SIG-M5 (cell line): ENCODE measurements at places on chromosomes 7 and 10.
A peak's percentile ranks its signal among the peaks of the same experiment; 100 is the strongest.

- DNase-seq = no peak
Measured at GRCh38 chr7:17932770-17933169, 7.5 kb downstream of the SNX13 start.

- DNase-seq = no peak
Measured at GRCh38 chr10:116055252-116055916, 217.6 kb downstream of the GFRA1 start.

GRCh38 chr10:77533146-77533886 is 104.3 kb downstream of the KCNMA1 start:
- DNase-seq = no peak

DNA sequence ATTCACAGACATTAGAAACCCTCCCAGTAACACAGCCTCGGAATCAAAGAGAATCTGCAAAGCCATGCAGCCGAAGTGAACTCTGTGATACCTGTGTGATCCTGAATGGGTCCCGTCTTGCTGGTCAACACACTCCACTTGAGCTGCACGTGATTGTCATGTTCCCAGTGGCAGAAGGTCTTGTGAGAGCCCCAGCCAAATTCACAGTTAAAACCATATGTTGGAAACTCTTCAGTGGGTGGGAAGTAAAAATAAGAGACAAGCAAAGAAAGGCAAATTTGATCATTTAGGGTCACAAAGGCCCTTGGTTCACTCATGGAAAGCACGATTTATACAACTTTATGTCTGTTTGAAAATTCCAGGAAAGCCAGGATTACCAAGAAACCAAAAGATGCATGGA is 142.3 kb downstream of the NRP1 start:
- no peak for DNase-seq

GRCh38 chr7:17097668-17098297 is 200.7 kb upstream of the AHR start:
- DNase-seq = no peak

DNA sequence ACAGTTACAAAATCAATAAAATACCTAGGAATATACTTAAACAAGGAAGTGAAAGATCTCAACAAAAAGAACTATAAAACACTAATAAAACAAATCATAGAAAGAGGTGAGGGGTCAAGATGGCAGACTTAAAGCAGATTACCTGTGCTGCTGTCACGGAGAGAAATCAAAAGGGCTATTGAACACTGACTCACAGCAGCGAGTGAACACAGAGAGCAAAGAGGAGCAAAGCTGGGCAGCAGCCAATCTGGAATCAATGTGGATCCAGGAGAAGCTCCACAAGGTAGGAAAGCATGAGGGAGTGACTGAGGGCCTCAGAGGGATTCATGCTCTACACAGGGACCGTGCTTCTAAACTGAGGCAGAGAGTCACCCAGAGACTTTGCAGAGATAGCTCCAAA is 562.0 kb upstream of the SEMA3D start:
- DNase-seq = no peak

DNA sequence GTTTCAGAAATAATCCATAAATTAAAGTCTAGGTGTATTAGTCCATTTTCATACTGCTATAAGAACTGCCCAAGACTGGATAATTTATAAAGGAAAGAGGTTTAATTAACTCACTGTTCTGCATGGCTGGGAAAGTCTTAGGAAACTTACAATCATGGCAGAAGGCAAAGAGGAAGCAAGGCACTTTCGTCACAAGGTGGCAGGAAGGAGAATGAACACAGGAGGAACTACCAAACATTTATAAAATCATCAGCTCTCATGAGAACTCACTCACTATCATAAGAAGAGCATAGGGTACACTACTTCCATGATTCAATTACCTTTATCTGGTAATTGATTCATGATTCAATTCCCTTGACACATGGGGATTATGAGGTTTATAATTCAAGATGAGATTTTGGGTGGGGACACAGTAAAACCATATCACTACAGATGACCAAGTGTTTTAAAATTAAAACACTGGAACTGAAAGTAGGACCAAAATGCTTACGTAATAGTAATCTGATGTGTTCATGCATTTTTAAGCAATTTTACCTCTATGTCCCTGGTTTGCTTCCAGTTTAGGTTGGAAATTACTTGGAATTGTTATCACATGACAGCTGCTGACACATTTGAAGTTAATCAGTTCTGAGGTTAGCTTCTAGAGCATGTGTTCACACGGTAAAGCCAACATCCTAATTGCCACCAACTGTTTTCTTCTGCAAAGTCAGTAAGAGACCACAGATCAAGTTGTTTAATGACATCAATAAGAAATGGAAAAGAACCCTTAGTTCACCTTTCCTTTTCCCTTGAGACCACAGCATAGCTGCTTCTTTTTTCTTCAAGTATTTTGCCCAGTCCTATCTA is 48.4 kb upstream of the SEMA3C start:
- DNase-seq = no peak

GRCh38 chr7:96224073-96224472 is 97.8 kb downstream of the SLC25A13 start:
- no peak for DNase-seq

- no peak for DNase-seq
Measured at GRCh38 chr7:130421684-130422083, 19.1 kb downstream of the CEP41 start.

GRCh38 chr7:132464740-132465139 is 111.5 kb downstream of the PLXNA4 start:
- DNase-seq = no peak

GRCh38 chr7:25385506-25386136 is 157.3 kb upstream of the NPVF start:
- DNase-seq = no peak

DNA sequence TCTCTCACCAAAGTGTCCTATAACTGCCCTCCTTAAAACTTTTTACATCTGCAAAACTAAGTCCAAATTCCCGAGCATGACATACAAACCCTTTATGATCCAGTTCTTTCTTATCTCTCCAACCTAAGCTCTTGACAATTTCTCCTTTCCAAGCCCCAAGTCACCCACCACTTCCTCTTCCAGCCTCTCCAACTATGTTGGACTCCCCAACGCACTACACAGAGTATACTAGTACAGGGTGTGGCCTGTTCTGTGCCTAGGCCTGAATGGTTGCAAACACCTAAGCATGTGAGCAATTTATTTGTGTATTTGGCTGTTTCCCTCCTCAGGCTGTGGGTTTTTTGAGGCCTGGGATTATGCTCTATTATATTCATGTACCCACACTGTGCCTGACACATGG is 101.2 kb upstream of the APBB1IP start:
- DNase-seq = no peak

- no peak for DNase-seq
Measured at GRCh38 chr7:104976966-104977636, 36.9 kb upstream of the KMT2E start.

- no peak for DNase-seq
Measured at GRCh38 chr10:52954407-52954806, 181.8 kb upstream of the MBL2 start.

DNA sequence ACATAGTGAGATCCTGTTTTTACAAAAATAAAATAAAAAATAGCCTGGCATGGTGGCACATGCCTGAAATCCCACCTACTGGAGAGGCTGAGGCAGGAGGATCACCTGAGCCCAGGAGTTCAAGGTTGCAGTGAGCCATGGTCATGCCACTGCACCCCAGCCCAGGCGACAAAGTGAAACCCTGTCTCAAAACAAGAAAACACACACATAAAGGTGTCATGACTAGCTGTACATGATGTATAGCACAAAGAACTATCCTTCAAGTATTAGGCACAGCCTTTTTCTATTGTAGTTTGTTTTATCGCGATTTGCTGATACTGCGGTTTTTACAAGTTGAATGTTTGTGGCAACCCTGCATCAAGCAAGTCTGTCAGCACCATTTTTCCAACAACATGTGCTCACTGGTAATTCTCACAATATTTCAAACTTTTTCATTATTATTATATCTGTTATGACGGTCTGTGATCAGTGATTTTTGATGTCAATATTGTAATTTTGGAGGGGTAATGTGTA is 11.5 kb upstream of the SNX13 start:
- DNase-seq = no peak

- no peak for DNase-seq
Measured at GRCh38 chr7:66739953-66740301, 606 bp upstream of the RABGEF1 start.

GRCh38 chr10:77591238-77591880 is 46.2 kb downstream of the KCNMA1 start:
- DNase-seq = no peak

DNA sequence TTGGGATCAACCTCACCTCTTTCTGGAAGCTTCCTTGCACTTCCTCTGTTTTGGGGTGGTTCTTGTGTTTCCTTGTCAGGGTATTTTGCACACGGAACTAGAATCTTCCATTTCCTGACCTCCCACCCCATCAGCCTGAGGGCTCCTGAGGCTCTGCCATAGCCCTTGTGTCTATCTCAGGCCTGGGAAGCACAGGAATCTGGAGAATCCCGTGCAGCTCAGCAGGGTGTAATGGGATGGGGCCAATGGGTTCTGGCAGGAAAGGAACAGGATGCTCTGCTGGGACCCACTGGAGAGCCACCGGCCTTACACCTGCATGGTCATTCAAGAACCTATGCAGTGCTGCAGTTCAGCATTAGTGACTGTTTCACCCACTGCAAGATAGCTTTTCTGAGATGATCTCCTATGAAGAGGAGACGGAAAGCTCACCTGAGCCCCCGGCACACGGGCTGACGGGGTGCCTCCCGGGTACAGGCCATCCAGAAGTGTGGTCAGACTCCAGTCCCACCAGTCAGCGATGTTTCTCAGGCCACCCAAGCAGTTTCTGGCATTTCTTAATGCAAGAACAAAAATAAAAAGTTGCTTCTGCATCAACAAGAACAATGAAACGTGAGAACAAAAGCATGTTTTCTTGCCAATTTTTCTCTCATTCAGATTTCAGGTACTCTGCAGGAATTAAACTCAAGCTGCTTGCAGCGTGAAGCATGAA is 133.2 kb downstream of the PKD1L1 start:
- no peak for DNase-seq

DNA sequence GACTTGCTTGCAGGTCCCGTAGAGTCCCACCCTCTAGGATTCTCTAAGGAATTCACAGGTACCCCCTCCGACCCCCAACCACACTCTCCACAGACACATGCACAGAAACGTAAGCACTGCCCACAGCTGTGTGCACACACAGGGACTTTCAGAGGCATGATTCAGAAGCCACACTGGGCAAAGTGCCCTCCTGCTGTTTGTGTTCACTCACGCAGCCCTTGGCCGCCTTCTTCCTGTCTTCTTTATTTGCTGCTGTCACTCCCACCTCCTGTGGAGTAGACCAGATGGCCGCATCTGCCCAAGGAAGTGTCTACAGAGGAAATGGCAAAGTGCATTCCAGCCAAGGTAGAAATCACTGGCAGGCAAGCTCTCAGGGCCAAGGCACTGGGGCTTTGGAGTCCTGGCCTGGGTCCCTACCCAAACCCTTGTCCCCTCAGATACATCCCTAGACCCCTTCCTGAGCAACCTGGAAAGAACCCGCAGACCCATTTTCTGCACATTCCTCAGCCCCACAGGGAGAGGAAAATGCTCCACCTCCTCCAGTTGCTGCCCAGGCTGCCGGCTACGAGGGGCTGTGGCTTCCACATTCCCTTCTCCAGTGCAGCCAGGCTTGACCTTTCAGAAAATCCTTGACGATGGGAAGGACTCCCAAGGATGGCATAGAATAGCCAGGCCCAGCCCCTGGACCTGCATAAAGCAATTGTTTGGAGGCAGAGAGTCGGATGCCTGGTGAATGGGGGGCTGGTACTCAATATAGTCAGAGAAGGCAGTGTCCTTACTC is 21.6 kb upstream of the GIMAP8 start:
- peak; percentile 48 for DNase-seq

DNA sequence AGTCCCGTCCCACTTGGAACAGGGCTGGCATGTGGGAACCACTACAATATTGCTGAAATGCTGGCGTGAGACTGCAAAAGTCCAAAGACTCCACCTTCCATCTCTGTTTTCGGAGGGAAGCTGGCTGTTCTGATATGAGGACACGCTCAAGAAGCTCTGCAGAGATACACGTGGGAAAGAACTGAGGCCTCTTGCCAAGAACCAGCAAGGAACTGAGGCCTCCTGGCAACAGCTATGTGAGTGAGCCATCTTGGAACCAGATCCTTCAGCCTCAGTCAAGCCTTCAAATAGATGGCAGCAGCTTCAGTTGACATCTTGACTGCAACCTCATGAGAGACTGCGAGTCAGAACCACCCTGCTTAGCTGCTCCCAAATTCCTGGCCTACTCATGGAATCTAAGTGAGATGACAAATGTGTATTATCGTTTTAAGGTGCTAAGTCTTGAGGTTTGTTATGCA is 30.8 kb downstream of the SGMS1 start:
- DNase-seq = no peak

DNA sequence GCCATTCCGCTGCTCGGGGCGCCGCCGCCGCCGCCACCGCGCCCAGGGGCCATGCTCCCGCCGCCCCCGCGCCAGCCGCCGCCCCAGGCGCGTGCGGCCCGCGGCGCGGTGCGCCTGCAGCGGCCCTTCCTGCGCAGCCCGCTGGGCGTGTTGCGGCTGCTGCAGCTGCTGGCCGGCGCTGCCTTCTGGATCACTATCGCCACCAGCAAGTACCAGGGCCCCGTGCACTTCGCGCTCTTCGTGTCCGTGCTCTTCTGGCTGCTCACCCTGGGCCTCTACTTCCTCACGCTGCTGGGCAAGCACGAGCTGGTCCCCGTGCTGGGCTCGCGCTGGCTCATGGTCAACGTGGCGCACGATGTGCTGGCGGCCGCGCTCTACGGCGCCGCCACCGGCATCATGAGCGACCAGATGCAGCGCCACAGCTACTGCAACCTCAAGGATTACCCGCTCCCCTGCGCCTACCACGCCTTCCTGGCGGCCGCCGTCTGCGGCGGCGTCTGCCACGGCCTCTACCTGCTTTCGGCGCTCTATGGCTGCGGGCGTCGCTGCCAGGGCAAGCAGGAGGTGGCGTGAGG is 383 bp downstream of the MARVELD1 start:
- DNase-seq = no peak

DNA sequence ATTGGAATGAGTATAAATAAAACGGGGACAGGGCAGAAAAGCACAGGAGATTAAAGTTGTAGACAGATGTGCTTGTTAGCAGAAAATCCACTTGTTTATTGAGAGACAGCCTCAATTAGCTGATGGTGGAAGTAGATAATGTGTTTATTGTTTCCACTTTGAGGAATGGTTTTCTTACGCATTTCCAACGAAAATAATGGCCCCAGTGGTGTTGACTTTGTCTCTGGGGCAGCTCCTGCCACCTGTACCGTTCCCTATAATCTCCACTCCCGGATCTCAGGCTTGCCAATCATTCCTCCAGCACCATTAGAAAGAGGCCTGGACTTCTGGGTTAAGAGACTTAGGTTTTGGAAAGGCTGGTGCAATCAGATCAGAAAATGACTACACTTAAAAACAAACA is 638.7 kb downstream of the PARD3 start:
- DNase-seq = no peak

DNA sequence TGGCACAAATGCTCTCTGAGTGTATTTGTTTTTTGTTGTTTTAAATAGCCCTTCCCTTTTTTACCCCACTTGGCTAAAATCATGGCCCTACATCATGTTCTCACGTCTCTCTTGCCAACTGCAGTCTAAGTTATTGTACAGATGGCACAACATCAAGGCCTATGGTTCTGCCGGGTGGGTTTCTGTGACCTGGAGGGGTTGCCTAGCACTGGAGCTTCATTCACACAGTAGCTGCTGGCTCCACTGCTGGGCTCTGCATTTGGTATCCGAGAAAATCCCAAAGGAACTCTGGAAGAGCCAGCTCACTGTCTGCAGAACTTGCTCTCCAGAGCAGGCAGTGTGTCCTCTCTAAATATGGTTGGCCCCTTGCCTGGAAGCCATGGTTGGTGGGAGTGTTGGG is 120.6 kb downstream of the LRRC4 start:
- DNase-seq = no peak
